ENCODE measurements at places on chromosomes 5 and 9.

- peaks cover 96% of the 10 kb centered on the region for H3K4me1 ChIP-seq
- DNase-seq = peak; percentile 43
- no peaks in the 10 kb centered on the region for H3K27me3 ChIP-seq
- H3K36me3 ChIP-seq = peaks cover 10% of the 10 kb centered on the region
- peak overlapping the region; percentile 17 for H3K4me3 ChIP-seq
Observed at GRCh38 chr9:121289026-121289771, 21.2 kb downstream of the GSN start.

DNA sequence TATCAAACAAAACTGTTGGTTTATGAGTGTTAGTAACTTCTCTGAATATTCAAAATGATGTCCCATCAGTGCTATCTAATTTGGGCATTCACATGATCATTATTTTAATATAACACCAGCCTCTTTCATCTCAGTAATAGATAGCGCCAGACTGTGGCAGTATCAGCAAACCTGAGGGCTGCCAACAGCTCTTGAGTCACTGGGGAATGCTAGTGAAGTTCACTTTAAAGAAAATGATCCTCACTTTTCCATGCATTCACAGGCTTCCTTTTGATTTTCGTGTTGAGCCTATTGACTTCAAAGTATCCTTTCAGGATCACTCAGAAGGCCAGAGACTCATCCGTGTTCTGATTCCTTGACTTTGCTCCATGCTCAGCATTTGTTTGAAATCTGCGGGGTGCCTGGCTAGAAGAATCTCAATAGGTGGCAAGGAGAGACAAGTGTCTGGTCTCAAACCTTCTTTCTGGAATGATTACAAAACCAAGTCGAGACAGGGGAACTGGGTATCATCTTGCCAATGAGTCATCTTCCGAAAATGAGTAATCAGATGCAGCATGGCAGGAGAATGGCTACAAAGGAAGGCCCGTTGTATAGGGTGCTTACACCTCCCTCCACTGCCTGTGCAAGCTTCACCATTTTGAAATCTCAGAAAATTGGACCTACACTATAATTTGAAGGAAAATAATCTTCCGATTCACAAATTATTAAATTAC, 509.1 kb downstream of the RASEF start:
- H3K27ac ChIP-seq = no peak overlapping the region
- no peak overlapping the region for H3K4me3 ChIP-seq
- H3K36me3 ChIP-seq = no peaks in the 10 kb centered on the region
- no peak for DNase-seq
- H3K27me3 ChIP-seq = no peaks in the 10 kb centered on the region
- peaks cover 8% of the 10 kb centered on the region for H3K4me1 ChIP-seq

DNA sequence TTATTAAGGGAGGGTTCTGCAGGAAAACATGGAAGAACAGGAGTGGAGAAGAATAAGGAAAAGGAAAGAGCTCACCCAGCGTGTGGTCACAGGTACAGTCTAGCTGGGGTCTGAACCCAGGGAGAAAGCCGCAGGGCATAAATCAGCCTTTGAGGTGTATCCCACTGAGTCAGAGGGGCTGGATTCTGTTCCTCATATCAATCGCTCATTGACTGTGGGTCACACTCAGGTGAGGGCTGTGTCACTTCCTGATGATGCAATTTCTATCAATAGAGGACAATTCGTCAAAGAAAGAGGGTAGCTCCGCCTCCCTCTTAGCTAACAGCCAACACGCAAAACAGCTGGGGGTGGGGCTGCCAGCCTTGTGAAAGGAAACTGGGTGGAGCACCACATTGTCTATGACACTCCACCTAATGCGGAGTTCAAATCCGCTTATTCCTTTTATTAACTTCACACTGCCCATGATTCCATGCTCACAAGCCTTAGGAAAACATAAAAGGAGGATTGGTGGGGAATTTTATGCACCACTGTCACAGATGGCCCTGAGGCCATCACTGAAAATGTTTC, 176.2 kb downstream of the ICE1 start:
- peaks cover 6% of the 10 kb centered on the region for H3K4me1 ChIP-seq
- DNase-seq = no peak
- no peaks in the 10 kb centered on the region for H3K27me3 ChIP-seq
- no peak overlapping the region for H3K4me3 ChIP-seq

DNA sequence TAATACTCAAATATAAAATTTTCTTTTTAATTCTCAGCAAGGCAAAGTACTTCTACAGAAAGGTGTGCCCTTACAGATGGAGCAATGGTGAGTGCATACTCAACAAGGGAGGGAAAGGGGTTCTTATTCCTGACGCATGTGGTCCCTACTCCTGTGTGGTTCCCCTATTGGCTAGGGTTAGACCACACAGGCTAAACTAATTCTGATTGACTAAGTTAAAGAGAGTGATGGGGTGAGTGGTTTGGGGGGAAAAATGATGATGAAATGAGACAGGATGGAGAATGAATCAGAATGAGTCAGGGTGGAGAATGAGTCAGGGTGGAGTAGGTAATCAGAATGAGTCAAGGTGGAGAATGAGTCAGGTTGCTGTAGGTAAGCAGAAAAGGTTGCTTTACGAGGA, 22.9 kb upstream of the HMGCS1 start:
- H3K4me3 ChIP-seq = no peak overlapping the region
- DNase-seq = no peak
- no peaks in the 10 kb centered on the region for H3K36me3 ChIP-seq
- no peaks in the 10 kb centered on the region for H3K27me3 ChIP-seq

DNA sequence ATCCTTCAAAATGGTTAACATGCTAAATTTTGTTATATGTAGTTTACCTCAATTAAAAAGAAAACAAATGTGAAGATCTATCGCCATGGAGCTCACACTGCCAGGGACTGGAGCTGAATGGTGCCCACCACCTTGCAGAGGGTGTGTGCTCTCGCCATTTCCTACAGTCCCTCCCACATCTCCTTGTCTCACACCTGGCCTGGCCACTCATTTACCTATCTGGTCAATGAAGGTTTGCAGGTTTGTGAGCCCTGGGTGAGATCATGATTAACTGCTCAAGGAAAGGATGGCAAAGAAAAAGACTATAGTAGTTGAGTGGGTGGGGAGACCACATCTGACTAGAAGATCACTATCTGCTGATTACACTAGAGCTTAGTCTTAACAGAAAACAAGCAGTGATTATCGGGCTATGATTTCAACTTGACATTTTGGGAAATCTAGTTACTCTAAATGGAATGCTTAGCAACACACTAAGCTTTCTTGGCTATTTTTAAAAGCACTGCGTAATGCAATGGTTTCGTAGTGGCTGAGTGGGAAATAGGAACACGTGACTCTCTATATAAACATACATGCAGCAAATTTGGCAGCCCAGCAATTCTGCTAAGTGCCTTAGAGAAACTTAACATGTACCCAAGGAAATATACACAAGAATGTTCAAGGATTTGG, 27.3 kb downstream of the PUM3 start:
- DNase-seq = peak; percentile 53
- H3K27ac ChIP-seq = peak overlapping the region; percentile 90
- no peaks in the 10 kb centered on the region for H3K36me3 ChIP-seq
- H3K4me1 ChIP-seq = peaks cover 48% of the 10 kb centered on the region

- no peaks in the 10 kb centered on the region for H3K4me1 ChIP-seq
- no peak overlapping the region for H3K4me3 ChIP-seq
- no peaks in the 10 kb centered on the region for H3K36me3 ChIP-seq
- no peaks in the 10 kb centered on the region for H3K27me3 ChIP-seq
Observed at GRCh38 chr5:87061046-87061445, 206.6 kb upstream of the RASA1 start.

GRCh38 chr5:145941448-145942130, 5.2 kb downstream of the SH3RF2 start:
- peaks cover 78% of the 10 kb centered on the region for H3K4me1 ChIP-seq
- H3K4me3 ChIP-seq = no peak overlapping the region
- no peak for DNase-seq
- no peaks in the 10 kb centered on the region for H3K27me3 ChIP-seq
- no peaks in the 10 kb centered on the region for H3K36me3 ChIP-seq

- no peaks in the 10 kb centered on the region for H3K27me3 ChIP-seq
- H3K36me3 ChIP-seq = no peaks in the 10 kb centered on the region
- H3K4me3 ChIP-seq = no peak overlapping the region
- no peak for DNase-seq
- H3K4me1 ChIP-seq = no peaks in the 10 kb centered on the region
Observed at GRCh38 chr5:143515829-143516228, 112.3 kb upstream of the NR3C1 start.

DNA sequence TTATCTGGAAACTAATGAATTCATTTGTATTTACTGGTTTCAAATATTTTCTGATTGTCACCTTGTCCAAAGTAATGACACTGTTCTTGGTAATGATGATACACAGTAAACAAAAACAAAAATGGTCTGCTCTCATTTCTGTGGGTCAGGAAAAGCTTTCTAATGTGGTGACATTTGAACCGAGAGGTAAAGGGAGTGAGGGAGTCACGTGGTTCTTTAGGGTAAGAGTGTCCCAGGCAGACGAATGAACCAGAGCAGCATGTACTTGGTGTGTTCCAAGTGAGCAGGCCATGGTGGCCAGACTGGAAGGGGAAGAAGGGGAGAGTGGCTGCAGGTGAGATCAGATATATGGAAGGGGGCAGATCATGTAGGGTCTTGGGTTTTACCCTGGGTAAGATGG, 247.0 kb upstream of the SLC30A5 start:
- no peak for DNase-seq
- no peaks in the 10 kb centered on the region for H3K4me1 ChIP-seq
- H3K36me3 ChIP-seq = no peaks in the 10 kb centered on the region
- H3K27me3 ChIP-seq = no peaks in the 10 kb centered on the region
- no peak overlapping the region for H3K4me3 ChIP-seq

GRCh38 chr9:121757281-121757585, 105.8 kb downstream of the DAB2IP start:
- no peaks in the 10 kb centered on the region for H3K27me3 ChIP-seq
- H3K4me1 ChIP-seq = peaks cover 37% of the 10 kb centered on the region
- H3K36me3 ChIP-seq = peaks cover 37% of the 10 kb centered on the region
- H3K27ac ChIP-seq = peak overlapping the region; percentile 94
- no peak overlapping the region for H3K4me3 ChIP-seq

DNA sequence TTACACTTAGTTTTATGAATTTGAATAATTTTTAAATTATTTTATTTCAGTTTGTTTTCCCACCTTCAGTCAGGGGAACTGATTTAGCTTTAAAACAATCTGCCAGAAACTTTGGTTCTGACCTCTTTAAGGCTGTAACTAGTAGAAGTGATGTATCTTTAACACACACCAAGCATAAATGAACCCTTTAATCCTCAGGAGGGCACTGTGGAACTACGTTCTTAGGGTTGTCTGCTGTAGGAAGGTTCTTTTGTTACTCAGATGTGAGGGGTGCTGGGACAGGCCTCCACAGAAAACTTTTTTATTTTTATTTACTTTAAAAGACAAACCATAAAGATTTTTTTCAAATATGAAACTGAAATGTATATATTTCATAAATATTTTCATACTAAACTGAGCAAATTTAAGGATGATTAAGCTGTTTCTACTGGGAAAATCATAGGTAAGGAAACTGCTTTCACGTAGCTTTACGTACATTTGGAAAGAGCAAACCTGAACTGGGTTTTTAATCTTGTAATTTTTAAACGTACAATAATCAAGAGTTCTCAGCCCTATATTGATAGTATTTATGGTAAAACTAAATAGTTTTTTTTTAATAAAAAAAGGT, 5.3 kb downstream of the KLF4 start:
- peaks cover 6% of the 10 kb centered on the region for H3K4me1 ChIP-seq
- no peak overlapping the region for H3K4me3 ChIP-seq

DNA sequence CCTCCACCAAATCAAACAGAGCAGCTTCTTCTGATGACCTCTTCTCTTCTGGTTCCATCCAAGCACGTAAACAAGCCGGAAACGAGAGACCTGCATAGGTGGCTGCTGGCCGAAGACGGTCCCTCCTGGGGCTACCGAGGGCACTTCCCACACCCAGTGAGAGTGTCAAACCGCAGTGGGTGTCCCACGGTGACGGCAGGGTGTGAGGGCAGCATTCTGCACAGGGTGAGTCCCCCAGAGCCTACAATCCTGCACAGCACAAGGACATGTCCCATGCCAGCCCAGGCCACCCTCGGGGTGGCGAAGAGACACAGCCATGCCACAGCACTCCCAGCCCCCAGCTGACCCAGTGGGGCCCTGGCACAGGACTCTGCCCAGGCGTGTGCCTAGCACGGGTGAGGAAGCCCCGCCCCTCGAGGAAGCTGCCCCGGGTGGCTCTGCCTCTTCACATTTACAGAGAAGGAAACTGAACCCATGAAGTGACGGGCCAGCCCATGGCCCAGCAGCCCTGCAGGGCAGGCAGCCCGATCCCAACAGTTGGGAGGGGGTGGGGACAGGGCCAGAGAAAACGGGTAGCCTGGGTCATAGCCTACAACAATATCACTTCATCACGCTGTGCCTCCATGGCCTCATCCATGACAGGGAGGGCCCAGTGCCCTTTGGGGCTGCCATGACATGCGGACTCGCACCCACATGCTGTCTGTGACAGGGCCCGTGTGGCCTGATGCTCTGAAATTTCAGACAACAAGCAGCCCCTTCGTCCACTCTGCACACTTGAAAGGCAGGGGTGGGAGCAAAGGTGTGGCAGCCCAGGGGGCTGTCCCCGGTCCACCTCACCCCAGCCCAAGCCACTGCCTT, 43.2 kb downstream of the SEMA4D start:
- no peak overlapping the region for H3K27ac ChIP-seq
- DNase-seq = no peak
- no peak overlapping the region for H3K4me3 ChIP-seq
- no peaks in the 10 kb centered on the region for H3K27me3 ChIP-seq
- no peaks in the 10 kb centered on the region for H3K36me3 ChIP-seq

DNA sequence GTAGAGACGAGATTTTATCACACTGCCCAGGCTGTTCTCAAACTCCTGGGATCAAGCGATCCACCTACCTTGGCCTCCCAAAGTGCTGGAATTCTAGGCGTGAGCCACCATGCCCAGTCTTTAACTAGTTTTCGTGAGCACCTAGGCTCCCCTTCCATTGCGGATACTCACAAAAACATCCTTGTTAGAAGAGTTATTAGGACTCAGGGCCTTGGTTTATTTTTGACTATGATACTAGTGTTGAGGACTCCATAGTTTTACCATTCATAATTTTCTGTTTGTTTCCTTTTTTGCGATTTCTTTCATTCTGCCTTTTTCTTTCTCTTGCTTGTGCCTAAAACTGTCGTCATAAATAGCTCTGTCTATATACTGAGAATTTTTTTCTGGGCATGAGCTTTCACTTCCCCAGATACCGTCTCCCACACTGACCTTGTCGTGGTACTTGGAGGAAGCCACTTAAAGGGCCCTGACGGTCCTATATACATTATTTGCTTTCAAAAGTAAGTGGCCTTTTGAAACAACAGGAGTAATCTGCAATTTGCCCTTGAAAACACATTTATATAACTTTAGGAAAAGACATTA, 5.2 kb downstream of the F2R start:
- H3K4me3 ChIP-seq = no peak overlapping the region
- no peak overlapping the region for H3K27ac ChIP-seq
- no peaks in the 10 kb centered on the region for H3K27me3 ChIP-seq
- H3K36me3 ChIP-seq = no peaks in the 10 kb centered on the region
- no peak for DNase-seq

GRCh38 chr5:109281136-109281690, 128.6 kb downstream of the PJA2 start:
- no peaks in the 10 kb centered on the region for H3K4me1 ChIP-seq
- H3K36me3 ChIP-seq = no peaks in the 10 kb centered on the region
- no peak overlapping the region for H3K4me3 ChIP-seq
- no peak overlapping the region for H3K27ac ChIP-seq
- H3K27me3 ChIP-seq = no peaks in the 10 kb centered on the region

GRCh38 chr5:95728494-95729114, 2.5 kb upstream of the RHOBTB3 start:
- no peaks in the 10 kb centered on the region for H3K27me3 ChIP-seq
- no peak overlapping the region for H3K27ac ChIP-seq
- H3K4me3 ChIP-seq = no peak overlapping the region
- DNase-seq = no peak
- peaks cover 36% of the 10 kb centered on the region for H3K4me1 ChIP-seq
